ENCODE measurements at places on chromosomes 16 and 17. TPM values are rescaled to one million over a fixed set of nuclear protein-coding genes. Genes with fewer than 3 reads are reported as not detected.

- DNase-seq = no peak
Observed at GRCh38 chr17:36869856-36870719, 67.2 kb upstream of the LHX1 start.

Gene CPPED1
- 10.2 TPM for polyA plus RNA-seq

Gene OSBPL7
- polyA plus RNA-seq = 17.5 TPM

DNA sequence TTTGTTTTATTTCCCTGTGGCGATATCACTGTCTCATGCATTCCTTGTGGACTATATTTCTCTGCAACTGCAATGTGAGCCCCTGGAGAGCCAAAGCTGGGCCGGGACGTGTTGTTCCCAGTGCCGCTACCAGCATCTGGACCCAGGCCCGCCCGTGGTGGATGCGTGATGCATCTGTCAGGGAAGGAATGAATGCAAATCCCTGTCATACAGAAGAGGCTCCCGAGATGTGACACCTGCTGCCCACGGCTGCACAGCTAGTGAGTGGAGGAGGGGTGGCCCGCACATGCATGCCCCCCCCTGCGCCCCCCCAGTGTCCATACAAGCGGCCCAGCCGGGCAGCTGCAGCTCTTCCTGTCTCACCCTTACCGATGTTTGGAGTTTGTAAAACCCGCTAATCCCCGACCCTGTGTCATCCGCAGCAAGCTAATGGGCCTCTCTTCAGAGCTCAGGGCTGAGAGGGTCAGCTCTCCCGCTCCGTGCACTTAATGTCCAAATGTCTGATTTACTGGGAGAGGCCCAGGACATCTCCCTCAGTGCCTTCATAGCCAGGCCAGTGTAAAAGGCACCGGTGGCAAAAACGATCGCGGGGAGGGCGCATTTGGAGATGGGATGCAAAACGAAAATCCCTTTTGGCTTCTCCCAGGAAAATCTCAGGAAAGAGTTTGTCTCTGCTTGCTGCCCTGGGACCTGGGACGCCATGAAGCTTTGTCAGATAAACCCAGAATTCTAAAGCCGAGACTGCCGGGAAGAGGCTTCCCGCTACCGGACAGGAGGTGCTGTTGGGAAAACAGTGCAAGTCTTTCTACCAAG, 91.8 kb downstream of the FOXL1 start:
- DNase-seq = peak; percentile 49

- DNase-seq = no peak
Observed at GRCh38 chr17:57138956-57139576, 54.0 kb downstream of the AKAP1 start.

Gene SEPTIN12
- 0.38 TPM for polyA plus RNA-seq

GRCh38 chr16:29729116-29729521, 16.7 kb downstream of the C16orf54 start:
- no peak for DNase-seq

Gene EXOSC6
- 17.3 TPM for polyA plus RNA-seq

Gene ATP2C2
- 27.0 TPM for polyA plus RNA-seq

DNA sequence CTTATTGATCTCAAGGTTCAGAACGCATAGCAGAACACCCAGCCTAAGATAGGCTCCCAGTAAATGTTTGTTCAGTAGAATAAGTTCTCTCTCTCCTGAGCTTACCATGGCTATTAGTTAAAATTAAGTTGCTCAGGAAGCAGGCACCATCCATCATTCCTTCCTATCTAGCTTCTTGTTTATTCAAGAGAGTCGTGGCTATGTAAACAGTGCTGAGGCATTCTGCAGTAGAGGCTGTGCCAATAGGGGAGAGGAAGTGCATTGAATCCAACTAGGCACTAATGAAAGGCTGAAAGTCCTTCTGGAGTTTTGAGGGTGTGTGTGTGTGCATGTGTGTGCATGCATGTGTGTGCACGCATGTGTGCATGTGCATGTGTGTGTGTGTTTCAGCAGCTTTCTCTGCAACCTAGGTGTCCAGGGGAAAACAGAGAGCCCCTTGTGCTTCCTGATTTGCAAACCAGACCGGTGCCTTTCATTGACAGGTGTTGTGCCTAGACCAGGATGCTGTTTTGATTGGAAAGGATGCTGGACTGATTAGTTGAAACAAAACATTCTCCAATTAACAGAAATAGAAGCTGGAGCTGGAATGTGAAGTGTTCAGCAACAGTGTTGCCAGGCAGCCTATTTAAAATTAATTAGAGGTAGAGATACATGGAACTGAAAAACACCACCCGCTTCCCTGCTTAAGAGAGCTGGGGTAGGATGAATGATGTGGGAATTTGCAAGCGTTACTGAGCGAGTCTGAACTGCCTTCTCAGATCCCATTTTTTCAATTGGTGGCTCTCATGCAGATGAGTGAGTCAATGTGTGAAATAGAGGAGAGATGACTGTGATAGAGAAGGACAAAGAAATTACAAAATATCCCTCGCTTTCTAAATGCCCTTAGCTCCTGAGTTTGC, 103.3 kb upstream of the CLEC3A start:
- peak; percentile 62 for DNase-seq

- no peak for DNase-seq
Observed at GRCh38 chr16:85430523-85431421, 182.3 kb upstream of the GSE1 start.

Gene C17orf67
- 3.3 TPM for polyA plus RNA-seq

DNA sequence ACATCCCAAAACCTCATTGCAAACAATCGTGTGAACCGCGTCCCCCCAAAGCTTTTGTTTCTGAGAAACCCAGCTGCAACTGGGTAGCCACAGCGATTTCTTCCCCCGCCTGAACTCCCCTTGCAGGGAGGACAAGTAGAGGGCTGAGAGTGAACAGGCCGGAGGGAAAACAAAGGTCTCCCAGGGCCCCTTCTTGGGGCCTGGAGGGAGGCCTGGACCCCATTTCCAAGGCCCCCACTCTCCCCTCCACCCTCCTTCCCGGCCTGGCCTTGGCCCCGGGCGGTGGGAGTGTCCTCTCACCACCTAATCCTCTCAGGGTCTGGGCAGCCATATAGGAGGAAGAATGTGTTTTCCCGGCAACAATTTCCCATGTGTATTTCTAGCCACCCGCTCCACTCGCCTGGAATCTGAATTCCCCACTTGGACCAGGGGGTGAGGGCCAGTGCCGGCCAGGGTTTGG, 2.6 kb downstream of the GLIS2 start:
- no peak for DNase-seq

- no peak for DNase-seq
Observed at GRCh38 chr17:31452561-31453110, 61.2 kb downstream of the RAB11FIP4 start.

- DNase-seq = peak; percentile 19
Observed at GRCh38 chr17:65627891-65628643, 66.6 kb upstream of the AXIN2 start.

DNA sequence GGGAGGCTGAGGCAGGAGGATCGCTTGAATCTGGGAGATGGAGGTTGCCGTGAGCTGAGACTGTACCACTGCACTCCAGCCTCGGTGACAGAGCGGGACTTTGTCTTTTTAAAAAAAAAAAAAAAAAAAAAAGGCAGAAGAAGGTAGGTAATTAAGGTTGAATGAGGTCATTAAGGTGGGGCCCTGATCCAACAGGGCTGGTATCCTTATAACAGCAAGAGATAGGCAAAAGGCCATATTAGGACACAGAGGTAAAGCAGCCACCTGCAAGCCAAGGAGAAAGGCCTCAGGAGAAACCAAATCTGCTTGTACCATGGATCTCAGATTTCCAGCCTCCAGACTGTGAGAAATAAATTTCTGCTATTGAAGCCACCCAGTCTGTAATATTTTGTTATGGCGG, 60.3 kb downstream of the SPAG9 start:
- DNase-seq = no peak

GRCh38 chr16:27515874-27516353, 33.8 kb downstream of the GTF3C1 start:
- DNase-seq = no peak

DNA sequence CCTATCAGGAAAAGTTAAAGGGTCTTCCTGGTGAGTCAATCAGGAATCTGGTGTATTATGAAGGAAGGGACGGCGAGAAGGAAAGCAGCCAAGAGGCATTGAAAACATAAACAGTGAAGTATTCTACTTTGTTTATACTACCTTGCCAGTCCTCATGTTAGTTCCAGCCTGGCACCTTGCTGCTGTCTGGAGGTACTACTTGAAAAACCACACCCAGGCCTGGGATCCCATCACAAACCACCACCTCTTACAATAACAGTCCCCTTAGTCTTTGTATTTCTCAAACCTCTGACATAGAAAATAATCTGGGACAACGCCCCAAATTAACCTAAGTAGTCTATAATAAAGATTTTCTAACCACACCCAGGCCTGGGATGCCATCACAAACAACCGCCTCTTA, 676.7 kb upstream of the SOX9 start:
- DNase-seq = no peak

Gene IL32
- polyA plus RNA-seq = 67.8 TPM

Gene CA5A
- 0.18 TPM for polyA plus RNA-seq

DNA sequence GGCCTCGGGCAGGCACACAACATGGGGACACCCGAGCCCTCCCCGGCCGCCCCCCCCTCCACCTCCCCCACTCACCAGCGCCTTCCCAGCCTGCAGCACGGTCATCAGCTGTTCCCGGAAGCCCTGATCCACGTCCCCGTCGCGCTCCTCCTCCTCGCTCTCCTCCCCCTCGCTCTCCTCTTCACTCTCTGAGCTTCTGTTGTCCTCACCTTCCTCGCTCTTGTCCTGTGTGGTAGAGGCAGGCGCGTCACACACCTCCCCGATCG, 10.3 kb downstream of the MYBBP1A start:
- no peak for DNase-seq

DNA sequence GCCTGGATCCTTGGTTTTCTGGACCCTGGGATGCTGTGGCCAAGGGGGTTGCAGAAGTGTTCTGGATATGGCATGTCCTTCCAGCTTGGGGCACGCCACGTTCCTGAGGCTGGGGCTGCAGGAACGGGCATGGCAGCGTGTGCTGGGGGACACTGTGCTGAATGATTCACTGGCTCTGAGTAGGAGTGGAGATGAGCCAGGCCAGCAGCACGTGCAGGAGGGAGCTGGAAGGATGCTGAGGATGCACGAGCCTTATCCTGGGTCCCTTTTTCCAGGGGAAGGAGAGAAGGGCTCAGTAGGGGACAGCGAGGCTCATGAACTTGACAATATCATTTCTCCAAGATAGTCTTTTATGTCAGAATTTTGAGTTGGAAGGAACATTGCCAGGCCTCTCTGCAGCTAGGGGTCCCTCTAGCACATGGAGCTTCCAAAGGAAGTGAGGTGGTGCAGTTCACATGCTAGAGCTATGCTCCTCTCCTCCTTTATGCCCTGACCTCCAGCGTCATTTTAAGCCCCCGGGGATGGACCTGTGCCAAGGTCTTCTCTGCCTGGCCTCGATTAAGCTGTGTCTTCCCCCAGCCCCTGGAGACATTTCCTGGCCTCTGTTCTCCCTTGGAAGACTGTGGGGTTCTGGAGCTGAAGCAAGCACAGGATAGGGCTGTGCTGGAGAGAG, 125.9 kb downstream of the OR1D5 start:
- DNase-seq = no peak

Gene RFNG
- 40.4 TPM for polyA plus RNA-seq

GRCh38 chr17:61318684-61319098, 81.0 kb upstream of the TBX2 start:
- no peak for DNase-seq

DNA sequence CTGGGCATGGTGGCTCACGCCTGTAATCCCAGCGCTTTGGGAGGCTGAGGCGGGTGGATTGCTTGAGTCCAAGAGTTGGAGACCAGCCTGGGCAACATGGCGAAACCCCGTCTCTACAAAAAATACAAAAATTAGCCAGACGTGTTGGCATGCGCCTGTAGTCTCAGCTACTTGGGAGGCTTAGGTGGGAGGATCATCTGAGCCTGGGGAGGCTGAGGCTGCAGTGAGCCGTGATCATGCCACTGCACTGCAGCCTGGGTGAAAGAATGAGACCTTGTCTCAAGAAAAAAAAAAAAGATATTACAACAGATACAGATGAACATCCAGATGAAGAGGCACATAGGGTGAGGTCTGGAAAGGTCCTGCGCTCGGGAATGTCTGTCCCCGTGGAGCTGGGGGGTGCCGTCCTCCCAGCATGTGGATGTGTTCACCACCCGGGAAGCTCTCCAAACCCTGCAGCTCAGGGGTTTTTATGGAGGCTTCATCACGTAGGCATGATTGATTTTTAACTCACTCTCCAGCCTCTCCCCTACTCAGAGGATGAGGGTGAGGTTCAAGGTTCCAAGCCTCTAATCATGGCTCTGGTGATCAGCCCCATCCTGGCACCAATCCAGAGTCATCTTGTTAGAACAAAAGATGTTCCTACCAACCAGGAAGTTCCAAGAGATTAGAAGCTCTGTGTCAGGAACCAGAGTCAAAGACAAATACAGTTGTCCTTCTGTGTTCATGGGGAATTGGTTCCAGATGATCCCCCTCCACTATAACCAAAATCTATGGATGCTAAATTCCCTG, 85.0 kb upstream of the DNAJA2 start:
- no peak for DNase-seq

GRCh38 chr17:39705786-39706348, 6.0 kb downstream of the ERBB2 start:
- peak; percentile 67 for DNase-seq

Gene SRL
- 4.4 TPM for polyA plus RNA-seq

DNA sequence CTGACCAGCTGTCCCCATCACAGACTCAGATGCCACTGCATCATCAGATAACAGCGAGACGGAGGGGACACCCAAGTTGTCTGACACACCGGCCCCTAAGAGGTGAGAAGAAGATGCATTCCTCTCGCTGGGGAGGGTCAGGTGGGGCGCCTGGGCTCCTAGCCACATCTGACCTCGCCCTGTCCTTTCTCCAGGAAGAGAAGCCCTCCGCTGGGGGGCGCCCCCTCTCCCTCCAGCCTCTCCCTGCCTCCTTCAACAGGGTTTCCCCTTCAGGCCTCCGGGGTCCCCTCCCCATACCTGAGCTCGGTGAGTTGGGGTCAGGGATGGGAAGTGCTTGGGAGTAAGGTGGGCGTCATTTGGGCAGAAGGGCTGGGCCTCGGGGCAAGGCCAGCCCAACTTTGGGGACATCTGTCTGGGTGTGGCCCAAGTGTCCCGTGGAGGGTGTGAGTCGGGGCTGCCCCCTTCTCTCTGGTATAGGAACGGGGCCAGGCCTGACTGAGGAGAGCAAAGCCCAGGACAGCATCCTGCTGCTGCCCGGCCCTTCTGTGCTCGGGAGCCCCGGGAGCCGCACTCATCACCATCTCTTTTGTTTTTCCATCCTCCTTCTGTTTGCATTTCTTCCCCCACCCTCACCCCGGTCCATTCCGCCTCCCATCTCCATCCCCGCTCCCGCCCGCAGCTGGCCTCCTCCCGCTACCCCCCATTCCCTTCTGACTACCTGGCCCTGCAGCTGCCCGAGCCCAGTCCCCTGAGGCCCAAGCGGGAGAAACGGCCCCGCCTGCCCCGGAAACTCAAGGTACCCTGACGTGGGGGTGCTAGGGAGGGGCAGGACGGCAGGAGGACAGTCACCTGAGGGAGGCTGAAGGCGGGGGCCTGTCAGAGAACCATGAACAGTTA, 4.9 kb downstream of the INO80E start:
- no peak for DNase-seq

Measured in right lung (tissue), 10 donors.